ENCODE measurements at places on chromosomes 7 and 10. TPM values are rescaled to one million over a fixed set of nuclear protein-coding genes. Genes with fewer than 3 reads are reported as not detected.

DNA sequence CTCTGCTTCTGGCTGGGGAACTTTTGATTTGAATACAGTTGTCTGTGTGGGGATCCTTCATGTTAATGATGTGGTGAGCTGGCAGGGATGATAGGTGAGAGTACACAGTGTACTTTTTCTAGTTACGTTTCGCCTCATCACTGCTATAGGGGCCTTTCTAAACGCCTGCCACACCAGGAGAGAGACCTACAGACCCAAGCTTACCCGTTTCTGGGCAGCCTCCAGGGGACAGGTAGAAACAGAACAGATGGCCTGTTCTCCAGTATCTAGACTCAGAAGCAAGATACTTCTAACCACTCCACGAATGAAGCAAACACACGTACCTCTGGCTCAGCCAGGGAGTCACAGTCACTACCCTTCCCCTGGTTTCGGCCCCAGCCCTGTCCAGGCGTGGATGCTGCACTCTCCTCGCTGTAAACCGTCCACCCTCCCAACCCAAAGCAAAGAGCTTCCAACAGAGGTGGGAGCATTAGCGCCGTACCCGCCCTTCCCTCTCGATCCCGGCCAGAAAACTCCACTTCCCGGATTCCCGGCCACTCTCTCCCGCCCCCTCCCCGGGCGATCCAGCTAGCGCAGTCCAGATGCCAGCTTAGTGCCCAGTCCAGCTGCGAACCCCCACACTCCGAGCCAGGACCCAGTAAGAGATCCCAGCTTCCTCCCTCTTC, 1.2 kb downstream of the CCDC6 start:
- DNase-seq: no peak

- no peak for DNase-seq
Measured at GRCh38 chr7:23396222-23397015, 73.9 kb downstream of the IGF2BP3 start.

- no peak for DNase-seq
Measured at GRCh38 chr7:151316896-151317295, 24.7 kb upstream of the NUB1 start.

DNA sequence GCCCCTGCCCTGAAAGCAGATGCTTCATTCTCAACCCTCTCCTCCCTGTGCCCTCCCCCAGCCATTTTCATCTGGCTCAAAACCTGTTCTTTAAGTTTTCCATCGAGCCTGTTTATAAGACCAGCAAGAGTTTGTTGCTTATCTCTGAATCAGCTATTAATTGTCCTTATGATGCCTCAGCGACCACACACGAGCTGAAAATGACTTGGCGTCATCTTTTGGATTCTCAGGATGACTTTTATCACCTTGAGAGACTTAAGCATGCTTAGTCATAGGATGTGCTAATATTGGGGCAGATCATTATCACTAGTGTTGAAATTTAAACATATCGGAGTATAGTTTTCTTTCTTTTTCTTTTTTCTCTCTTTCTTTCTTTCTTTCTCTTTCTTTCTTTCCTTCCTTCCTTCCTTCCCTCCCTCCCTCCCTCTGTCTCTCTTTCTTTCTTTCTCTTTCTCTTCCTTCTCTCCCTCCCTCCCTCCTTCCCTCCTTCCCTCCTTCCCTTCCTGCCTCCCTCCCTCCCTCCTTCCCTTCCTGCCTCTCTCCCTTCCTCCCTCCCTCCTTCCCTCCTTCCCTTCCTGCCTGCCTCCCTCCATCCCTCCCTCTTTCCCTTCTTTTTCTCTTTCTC, 184.5 kb downstream of the PHTF2 start:
- DNase-seq: no peak

- no peak for DNase-seq
Measured at GRCh38 chr7:55127622-55128081, 108.8 kb downstream of the EGFR start.

DNA sequence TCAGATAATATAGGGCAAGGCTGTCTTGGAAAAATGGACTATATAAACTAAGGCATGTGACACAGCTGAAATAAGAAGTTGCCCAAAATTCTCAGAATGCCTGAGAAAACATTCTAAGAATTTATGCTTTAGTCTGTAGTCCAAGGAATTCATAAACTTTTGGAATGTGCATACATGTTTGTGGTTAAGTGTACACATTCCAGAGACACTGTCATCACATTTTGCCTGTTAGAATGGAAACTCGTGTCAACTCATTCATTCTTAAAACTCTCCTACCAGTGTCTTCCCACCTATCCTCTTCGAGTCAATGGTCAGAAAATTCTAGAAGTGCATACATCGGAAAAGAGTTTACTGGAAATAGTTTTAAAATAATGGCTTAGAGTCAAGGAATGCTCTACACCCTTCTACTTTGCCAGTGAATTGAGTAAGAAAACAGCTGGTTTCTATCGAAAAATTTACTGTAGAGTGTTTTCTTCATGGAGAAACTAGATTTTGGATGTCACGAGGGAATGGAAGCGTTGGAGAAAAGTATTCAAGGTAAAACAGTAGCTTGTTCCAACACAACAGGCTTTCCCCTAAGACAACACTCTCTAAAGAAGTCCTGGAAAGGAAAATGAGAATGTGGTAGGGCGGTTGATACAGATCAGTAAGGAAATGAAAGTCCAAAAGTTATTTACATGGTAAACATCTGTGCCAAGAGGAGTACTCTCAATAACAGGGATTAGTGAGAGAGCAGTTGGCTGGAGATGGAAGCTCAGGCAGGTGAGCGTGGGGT, 1177.6 kb upstream of the C7orf33 start:
- DNase-seq: no peak

DNA sequence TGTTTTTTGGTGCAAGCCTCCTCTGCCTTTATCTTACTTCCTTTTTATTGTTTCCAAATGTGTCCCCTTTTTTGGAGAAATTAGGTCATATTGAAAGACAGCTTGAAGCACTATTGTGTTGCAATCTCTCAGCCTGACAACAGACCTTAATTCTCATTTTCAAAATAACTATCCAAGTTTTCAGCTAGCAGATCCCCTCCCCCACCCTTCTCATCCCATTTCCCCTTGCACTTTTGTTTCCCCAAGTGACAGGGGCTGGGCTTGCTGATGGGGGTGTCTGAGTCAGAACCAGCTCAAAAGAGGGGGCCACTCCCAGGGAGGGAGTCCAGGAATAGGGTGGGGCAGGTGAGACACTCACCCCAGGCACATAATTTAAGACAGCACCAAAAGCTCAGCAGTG, 75.3 kb downstream of the MKI67 start:
- no peak for DNase-seq

GRCh38 chr7:141992688-141993087, 3.0 kb upstream of the MGAM start:
- no peak for DNase-seq

DNA sequence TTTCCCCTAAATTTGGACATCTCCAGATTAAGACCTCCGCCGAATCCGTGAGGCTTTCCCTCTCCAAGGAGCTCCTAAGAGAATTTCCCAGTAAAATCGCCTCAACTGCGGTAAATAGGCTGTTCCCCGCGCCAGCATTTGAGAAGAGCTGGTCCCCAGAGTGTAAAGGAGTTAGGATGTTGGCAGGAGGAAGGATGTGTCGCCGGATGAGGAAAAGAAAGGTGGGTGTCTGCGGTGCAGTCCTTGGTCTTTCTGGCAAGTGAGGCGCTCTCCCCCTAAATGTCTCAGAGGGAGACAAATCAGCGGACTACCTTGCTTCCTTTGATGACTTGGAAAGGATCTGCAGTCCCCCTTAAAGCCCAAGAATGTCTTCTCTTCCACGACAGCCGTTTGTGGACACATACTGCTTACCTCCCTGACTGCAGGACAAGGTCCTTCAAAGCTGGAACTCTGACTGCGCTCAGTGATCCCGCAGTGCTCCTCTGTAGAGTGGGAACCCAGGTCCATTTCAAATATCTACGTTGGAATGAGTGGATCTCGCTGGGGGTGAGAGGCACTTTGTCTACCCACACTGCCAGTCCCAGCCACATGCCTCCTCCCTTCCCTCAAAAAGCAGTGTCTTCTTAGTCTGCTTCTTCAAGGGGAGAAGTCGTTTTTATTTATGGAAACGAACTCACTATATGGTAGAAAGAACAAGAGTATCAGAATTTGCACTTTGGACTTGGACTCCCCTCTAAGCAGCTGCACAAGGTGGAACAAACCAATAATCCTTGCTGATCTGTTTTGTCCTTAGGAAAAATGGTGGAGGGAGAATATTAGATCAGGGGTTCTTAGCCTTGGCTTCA, 1.1 kb upstream of the DLG5 start:
- DNase-seq: no peak

GRCh38 chr7:24656608-24657007, 83.4 kb downstream of the PALS2 start:
- no peak for DNase-seq

DNA sequence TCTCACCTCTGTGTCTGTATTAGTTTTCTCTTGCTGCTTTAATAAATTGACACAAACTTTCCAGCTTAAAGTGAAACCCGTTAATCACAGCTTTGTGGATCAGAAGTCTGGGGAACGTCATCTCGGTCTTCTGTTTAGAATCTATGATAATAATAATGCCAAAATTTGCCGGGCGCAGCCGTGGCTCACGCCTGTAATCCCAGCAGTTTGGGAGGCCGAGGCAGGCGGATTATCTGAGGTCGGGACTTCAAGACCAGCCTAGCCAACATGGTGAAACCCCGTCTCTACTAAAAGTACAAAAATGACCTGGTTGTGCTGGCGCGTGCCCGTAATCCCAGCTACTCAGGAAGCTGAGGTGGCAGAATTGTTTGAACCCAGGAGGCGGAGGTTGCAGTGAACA, 8.8 kb upstream of the ZPBP start:
- no peak for DNase-seq

DNA sequence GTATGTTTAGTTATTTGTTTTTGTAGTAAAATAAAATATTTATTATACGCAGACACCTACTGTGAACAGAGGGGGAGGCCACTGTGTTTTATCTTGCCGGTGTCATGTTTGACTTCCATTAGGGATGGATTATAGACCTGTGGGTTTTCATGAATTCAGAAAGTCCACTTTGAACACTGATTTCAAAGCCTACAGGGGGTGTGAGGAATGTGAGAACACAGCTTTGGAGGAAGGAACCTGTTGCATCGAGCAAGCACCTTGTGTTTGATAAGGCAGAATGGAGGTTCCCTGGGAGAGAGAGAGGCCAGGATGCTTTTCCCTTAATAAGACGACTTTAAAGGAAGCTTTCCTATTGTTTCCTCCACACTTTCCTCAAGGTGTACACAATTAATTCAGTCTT, 665.0 kb upstream of the MGMT start:
- no peak for DNase-seq

- no peak for DNase-seq
Measured at GRCh38 chr10:48431871-48432270, 125.4 kb downstream of the MAPK8 start.

DNA sequence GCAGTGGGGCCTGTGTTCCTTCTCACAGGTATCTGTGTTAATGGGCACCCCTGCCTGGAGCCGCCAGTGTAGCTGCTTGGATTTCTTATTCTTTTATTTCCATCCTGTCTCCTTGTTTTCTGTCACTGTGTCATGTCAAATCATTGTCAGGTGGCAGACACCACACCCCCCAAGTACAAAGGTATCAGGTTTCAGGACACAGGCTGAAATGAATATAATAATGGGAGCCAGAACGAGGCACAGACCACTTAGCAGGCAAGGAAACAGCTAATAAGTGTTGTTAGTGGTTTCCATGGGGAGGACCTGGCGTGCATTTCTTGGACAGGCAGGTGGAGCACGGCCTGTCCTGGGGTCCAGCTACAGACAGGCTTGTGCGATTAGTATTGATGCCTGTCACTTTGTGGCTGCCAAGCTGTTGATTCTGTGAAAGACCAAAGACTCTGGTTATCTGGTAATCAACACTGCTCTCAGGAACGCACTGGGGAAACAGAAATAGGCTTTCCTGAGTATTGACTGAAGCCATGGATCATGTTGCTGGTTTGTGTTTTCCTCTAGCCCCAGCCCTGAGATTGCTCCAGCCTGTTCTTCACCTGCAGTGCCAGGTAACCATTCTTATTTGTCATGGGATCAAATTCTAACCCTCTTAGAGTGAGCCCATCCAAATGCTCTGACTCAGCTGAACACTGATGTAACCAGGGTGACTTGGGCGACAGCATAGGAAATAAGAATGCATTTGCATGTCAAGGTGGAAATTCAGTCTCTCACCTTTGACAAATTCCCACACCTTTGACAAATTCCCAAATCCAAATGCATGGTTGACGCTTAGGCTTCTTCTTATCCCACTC, 1002.0 kb downstream of the LRMDA start:
- DNase-seq: no peak

DNA sequence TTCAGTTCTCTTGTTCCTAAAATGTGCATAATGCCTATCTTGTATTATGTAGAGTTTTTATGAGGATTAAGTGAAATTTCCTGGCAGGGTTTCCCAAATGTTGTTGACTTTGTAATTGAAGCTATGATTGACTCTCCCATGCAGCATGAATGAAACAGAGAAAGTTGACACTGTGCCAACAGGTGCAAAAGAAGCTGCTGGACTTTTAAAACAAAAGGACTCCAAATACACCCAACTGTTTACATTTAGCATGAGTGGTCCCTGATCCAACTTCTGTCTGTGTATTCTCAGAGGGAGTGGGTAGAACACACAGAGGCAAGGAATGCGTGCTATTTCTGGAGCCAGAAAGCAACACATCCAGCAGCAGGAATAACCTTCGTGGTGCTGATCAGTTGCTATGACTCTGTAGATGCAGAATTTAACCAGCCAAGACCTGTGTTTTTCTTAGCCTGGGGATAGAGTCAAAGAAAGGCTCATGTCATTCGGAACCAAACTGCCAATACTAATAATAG, 14.4 kb upstream of the RBM20 start:
- DNase-seq: no peak

DNA sequence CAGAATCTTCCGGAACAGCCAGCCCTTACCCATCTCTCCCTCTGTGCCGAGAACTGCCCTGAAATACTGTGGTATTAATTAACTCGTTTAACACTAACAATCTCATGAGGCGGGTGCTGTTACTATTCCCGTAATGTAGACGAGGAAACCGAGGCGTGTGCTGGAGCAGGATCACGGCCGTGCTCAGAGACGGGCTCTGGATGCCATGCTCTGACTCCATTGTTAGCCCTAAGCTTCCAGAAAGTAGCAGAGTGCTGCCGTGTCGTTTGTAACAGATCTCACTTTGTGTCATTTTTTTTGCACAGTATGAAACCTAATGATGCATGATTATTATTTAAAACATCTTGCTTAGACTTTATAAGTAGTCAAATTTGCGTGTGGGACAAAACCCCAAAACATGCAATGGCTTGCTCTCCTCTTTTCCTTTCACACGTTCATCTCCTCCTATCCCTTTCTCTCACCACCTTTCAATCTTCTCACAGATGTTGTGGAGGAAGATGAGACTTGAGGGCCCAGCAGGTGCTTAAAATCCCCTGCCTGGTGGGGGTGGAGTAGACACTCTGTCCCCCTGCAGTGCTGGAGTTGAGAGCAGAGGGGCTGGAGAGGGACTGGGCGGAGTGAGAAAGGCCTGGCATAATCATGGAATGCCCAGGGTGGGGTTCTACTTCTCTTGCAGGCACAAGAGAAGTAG, 482 bp upstream of the ACTR3C start:
- no peak for DNase-seq

CTBP2 gene
- total RNA-seq: 1.6 TPM

SUMF2 gene
- 147 TPM for total RNA-seq

CPN1 gene
- total RNA-seq: not detected

PSPH gene
- total RNA-seq: 7.9 TPM

IKZF1 gene
- 410 TPM for total RNA-seq

SDHAF3 gene
- 20.8 TPM for total RNA-seq

LRRC4 gene
- not detected for total RNA-seq

LRRN3 gene
- total RNA-seq: 187 TPM

AASS gene
- 2.1 TPM for total RNA-seq

ICA1 gene
- 0.91 TPM for total RNA-seq

PTF1A gene
- not detected for total RNA-seq

SPDYE2 gene
- not detected for total RNA-seq

PCGF6 gene
- 13.6 TPM for total RNA-seq

Measured in activated naive CD8-positive, alpha-beta T cell treated with anti-CD3 and anti-CD28 coated beads, Interleukin-2, amount 10 ng/mL, durations not matched to agents 7 days and 5 days (primary cell).